IPS DF 6.9 (cell line): ENCODE measurements at places on chromosomes 11 and 22.

DNA sequence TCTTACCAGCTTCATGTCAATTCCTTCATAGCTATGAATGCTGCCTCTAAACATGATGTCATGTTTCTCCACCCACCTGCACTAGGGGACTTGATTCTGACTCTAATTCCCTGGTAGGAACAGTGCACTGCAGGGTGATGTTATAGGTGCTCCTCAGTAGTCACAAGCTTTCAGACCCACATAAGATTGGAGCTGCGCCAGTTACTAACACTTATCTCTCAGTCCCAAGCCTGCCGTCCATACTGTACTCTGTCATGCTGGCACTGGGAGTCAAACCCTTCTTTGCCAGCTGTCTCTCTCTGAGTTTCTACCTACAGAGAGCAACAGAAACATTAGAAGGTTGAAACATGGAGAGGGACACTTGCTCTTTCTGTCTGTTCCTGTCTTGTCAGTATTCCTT is 5.5 kb downstream of the OR56A1 start:
- DNase-seq, result no peak

- DNase-seq, result no peak
Observed at GRCh38 chr11:20097319-20098221, 62.7 kb downstream of the DBX1 start.

GRCh38 chr11:130234315-130234714 is 74.7 kb downstream of the ST14 start:
- DNase-seq, result no peak

DNA sequence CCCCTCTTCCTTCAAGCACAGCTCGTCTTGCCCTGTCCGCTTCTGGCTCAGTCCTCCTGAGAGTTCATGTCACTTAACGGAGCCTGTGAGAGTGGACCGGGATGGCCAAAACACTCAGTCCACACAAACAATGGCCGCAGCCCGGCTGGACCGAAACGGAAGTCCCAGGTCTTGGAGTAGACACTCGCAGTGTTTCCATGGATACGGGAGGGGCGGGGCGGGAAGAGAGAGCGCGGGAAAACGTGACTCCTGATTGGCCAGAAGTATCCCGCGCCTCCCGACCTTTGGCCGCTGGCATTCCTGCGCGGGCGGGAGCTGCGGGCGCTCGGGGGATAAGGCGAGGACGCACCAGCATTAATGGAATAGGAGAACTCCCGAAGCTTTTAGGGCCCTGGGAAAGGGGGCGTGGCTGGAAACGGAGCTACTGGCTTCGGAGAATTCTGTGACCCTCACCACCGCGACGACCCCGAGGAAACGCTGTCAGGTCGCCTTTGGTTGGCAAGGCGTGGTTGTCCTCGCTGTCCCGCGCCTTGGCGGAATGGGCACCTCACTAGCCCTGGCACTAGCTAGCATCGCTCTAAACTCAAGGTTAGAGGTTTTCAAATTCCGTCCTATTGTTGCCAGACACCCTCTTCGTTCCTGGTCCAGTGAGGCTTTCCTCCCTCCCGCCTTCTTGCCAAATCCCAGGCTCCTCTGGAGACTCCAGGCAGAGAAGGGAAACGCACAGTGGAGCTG is at the start of the genes NLRP14 and ZNF214:
NLRP14 (plus strand) TSS at position 297 of the 735 bp plus-strand sequence. CDS start 18,108 bp downstream, outside the sequence.
ZNF214 (minus strand) TSS at position 164 of the 735 bp plus-strand sequence. CDS start 17,511 bp downstream, outside the sequence.
- DNase-seq, result peak; percentile 70

DNA sequence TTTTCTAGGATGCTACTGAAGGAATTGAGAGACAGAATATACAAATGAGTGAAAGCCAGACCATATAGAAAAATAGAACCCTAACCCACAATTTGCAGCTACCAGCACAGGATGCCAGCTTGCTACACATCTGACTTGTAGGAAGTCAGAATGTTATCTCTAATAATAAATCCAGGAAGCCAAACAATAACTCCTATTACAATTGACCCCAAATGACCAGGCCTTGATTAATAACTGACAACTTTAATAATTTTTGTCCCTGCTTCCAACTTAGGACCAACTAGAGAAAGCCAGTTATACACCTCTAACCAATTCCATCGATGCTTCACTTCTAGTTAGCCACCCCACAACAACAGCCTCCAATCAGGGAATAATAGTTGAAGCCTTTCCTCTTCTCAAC is 193.4 kb downstream of the CASP12 start:
- DNase-seq, result no peak

GRCh38 chr11:9914064-9914463 is 250.2 kb downstream of the SWAP70 start:
- DNase-seq, result no peak

GRCh38 chr11:83895516-83895915 is 609.3 kb upstream of the CCDC90B start:
- DNase-seq, result no peak

- no peak for DNase-seq
Observed at GRCh38 chr22:36738416-36739020, 35.0 kb upstream of the CACNG2 start.
